Left ventricle myocardium inferior (tissue), 1 donor: ENCODE measurements at places on chromosomes 3 and 15.

DNA sequence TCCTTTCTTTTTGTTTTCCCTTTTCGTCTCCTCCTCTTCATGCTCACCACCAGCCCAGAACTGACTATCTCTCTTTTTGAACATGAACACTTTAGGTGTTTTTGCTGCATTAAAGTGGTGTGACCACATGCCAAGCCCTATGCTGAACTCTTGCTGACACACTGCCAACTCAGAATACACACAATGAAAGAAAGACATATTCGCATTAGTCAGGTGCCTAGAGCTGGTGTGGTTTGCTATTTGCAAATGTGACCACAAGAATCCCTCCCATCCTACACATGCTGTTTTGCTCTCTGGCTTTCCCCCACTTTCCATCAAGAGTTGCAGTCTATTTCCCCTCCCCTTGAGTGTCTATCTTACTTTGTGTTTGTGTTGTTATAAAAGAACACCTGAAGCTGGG, 967.8 kb upstream of the CFAP20DC start:
- no peak for DNase-seq

GRCh38 chr15:39585389-39585841, 4.5 kb downstream of the THBS1 start:
- DNase-seq = no peak

DNA sequence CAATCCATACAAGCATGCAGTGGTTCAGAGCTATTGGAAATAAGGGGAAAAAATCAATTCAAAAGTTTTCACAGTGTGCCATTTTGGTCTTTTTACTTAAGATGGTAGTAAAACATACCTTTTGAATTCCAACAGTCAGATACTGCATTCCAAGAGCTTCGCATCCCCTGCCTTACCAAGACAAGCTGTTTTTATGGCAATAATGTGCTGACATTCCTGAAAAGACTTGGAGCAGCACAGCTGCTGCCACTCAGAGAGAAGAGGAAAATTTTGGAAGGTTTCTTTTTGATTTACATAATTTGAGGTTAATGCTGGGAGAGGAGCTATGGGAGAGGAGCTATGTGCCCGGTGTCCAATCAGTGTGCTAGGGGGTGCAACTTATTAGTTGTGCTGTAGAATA, 148.3 kb downstream of the FEZF2 start:
- DNase-seq = no peak

DNA sequence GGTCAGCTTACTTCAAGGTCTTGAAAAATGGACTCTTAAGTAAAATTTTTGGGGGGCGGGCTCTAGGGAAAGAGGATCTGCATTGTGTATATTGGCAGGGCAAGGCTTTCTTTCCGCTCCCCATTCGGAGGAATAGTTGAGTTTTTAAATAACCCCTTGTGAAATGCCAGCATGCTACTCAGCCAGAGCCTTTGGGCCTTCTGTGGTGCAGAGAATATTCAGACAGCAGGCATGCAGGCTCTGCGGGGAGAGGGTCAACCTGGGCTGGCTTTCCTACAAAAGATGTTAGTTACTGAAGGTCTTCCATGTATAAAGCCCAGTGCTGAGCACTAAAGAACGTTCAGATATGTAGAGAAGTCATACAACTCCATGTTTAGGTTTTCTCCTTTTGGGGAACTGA, 40.6 kb downstream of the ADAMTSL3 start:
- DNase-seq = no peak

DNA sequence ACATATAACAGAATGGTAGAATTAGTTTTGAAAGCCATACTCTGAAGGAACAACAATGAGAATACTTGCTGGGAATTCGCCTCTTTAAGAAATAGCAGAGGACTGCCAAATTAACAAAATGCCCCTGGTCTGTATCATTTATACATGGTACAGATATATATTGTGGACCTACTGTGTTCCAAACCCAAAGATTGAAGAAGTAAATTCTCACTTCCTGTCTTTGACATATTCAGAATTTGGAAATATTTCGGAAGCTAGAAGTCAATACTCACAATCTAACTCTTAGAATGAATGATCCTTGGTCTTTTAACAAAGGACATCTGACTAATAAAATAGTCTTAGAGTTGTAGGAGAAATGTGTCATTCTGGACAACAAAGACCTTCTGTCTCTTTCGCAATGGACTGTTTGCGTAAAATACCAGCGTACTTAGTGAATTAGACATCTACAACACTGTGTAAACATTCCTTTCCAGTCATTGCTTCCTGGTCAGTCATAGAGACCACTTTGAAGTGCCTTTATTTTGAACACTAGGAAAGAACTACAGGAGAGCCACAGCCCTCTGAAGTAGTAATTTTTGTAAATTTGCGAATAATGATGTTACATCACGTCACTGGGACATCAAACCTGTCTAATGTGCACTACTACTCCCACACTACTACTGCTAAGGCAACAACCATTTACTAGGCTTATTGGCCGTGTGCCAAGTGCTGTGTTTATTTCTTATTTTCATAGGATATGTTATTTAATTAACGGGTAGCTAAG, 68.0 kb downstream of the CHL1 start:
- DNase-seq = no peak

DNA sequence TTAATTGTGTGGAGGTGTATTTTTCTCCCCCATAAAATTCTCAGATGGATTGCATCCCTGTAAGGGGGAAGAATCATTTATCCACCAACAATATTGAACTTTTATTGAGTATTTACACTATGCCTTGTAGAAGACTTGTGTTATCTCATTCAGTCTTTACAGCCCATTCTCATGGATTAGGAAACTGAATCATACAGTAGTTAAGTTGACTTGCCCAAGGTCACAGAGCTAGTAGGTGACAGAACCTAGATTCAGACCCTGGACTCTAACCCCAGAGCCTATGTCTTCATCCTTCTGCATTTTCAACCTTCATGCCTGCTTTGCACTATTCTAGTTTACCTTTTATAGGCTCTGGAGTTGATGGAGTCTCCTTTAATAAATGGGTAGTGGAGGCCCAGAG, 226.8 kb downstream of the LPP start:
- no peak for DNase-seq

GRCh38 chr3:23825802-23826201, 20.0 kb downstream of the UBE2E1 start:
- DNase-seq = no peak

DNA sequence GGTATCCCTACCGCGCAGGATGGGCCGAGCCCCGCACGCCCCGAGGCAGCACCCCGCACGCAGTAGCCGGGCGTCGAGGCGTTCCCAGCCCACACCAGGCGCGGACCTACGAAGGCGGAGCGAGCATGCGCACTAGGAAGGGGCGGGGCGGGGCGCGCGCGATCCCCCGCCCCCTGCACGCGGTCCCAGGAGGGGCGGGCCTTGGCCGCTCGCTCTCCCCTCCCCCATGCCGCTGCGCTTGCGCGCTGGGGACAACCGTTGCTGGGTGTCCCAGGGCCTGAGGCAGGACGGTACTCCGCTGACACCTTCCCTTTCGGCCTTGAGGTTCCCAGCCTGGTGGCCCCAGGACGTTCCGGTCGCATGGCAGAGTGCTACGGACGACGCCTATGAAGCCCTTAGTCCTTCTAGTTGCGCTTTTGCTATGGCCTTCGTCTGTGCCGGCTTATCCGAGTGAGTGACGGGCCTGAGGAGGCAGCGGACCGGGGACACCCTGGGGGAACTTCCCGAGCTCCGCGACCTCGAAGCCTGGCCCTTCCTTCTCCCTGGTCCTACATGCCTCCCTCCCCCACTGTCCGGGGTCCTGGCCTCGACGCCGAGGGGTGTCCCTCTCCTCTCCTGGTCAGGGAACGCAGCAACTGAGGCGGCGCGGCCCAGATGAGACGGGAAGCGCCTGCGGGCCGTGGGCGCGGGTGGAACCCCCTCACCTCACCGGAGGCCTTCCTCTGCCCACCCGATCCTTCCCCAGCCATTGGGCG, at the start of gene SPESP1:
SPESP1 (plus strand) TSS at position 258 of the 755 bp plus-strand sequence; CDS start at position 387, 129 bp downstream.
- DNase-seq = peak; percentile 60

DNA sequence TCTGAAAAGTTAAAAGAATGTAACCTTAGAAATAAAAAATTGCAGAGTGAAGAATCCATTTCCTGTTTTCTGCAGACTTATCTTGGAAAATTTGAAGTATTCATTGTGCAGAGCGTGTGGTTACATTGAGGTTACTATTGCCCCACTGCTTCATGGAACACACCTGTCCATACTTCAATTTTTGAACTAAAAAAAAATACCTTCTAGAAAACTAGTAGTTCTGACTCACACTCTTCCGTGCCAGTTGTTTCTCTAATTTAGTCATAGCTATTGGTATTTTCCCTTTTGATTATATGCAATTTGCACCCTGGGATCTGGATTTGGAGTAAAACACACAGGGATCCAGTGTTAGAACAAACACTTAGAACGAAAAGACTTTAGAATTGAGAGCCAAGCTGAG, 111.8 kb upstream of the LYSMD4 start:
- DNase-seq = no peak

DNA sequence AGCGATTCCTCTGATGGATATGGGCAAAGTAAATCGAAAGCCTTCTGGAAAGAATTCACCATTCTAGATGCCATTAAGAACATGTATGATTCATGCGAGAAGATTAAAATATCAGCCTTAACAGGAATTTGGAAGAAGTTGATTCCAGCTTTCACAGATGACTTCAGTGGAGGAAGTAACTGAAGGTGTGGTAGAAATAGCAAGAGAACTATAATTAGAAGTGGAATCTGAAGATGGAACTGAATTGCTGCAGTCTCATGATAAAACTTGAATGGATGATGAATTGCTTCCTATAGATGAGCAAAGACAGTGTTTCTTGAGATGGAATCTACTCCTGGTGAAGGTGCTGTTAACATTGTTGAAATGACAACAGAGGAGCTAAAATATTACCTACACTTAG, 30.1 kb upstream of the TBC1D23 start:
- DNase-seq = no peak

DNA sequence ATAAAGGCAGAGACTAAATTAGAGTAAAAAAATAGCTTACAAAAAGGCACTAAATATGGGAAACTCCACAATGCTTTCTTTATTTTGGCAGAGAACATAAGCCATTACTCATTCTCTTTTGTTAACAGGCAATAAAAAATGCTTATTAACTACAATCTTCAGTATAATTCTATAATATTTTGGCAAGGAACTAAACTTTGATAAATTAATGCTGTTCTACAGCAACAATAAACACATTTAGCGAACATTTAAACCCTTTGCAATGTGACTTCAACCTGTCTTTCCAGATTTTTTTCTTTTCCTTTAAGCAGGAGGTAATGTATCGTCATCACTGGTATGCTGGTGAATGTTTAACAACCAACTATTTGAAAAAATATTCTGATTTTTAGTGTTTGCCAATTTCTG, 42.2 kb upstream of the POU1F1 start:
- no peak for DNase-seq

DNA sequence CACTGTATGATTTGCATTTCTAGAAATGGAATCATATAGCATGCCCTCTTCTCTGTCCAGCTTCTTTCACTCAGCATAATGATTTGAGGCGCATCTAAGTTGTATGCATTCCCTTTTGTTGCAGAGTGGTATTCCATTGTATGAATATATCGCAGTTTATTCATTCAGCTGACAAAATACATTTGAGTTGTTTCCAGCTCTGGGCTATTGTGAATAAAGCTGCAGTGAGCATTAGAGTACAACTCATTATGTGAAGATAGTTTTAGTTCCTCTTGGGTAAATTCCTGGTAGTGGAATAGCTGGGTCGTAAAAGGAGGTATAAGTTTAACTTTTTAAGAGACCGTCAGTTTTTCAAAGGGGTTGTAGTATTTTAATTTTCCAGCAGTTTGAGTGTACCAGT, 38.5 kb upstream of the POLR2M start:
- no peak for DNase-seq

GRCh38 chr3:194941360-194941955, 255.8 kb downstream of the FAM43A start:
- no peak for DNase-seq

DNA sequence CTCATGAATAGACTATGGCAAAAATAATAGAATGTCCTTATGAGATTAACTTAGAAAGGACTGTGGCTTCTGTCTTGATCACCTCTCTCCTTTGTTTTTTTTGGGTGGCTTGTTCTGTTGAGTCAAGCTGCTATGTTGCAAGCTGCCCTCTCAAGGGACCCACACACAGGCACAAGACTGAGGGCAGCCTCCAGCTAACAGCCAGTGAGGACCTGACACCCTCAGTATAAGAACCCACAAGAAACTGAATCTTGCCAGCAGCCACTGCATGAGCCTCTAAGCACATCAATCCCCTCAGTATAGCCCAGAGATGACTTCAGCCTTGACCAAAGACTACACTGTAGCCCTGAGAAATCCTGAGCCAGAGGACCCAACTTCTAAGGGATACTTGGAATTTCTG, 361.1 kb downstream of the MCTP2 start:
- DNase-seq = no peak

DNA sequence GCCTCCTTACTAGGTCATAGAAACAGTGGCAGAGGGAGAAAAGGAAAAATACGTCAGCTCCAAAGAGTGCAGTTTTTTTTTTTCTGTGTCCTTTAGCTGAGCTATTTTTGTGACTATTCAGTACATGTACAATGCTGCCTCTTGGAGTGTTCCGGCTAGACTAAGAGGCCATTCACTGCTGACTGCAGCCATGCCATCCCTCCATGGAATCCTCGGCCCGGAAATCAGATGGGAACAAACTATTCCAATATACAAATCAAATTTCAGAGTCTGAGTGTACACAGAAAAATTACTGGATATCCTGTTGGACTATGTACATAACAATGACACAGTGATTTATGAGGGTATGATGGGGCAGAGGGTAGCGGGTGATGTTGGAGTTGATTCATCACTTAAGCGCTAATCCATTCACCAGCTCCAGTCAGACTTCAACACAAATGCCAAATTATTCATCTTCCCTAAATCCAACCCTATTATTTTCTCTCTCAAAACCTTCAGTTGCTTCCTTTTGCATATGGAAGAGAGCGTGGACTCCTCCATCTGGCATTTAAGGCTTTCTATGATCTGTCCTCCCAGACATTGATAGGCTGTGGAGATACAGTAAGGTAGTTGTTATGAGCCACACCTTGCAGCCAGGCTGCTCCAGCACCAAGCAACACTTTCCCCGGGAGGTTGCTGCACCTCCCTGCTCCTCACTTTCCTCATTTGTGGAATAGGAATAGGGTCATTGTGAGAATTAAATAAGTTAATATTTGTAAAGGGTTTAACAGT, 109.1 kb downstream of the LPP start:
- no peak for DNase-seq

DNA sequence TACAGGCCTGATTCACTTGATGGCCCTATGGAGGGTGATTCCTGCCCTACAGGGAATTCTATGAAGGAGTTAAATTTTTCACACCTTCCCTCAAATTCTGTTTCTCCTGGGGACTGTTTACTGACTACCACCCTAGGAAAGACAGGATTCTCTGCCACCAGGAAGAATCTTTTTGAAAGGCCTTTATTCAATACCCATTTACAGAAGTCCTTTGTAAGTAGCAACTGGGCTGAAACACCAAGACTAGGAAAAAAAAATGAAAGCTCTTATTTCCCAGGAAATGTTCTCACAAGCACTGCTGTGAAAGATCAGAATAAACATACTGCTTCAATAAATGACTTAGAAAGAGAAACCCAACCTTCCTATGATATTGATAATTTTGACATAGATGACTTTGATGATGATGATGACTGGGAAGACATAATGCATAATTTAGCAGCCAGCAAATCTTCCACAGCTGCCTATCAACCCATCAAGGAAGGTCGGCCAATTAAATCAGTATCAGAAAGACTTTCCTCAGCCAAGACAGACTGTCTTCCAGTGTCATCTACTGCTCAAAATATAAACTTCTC, 43.6 kb downstream of the BLM start:
- no peak for DNase-seq

- DNase-seq = no peak
These were observed 24.3 kb downstream of the NXPE3 start for GRCh38 chr3:101803173-101803782.

GRCh38 chr15:74428970-74429780, 4.6 kb downstream of the SEMA7A start:
- DNase-seq = no peak
